Muscle of leg (tissue), 16 donors: ENCODE measurements at places on chromosomes 1 and 21. TPM values are rescaled to one million over a fixed set of nuclear protein-coding genes. Genes with fewer than 3 reads are reported as not detected.

DNA sequence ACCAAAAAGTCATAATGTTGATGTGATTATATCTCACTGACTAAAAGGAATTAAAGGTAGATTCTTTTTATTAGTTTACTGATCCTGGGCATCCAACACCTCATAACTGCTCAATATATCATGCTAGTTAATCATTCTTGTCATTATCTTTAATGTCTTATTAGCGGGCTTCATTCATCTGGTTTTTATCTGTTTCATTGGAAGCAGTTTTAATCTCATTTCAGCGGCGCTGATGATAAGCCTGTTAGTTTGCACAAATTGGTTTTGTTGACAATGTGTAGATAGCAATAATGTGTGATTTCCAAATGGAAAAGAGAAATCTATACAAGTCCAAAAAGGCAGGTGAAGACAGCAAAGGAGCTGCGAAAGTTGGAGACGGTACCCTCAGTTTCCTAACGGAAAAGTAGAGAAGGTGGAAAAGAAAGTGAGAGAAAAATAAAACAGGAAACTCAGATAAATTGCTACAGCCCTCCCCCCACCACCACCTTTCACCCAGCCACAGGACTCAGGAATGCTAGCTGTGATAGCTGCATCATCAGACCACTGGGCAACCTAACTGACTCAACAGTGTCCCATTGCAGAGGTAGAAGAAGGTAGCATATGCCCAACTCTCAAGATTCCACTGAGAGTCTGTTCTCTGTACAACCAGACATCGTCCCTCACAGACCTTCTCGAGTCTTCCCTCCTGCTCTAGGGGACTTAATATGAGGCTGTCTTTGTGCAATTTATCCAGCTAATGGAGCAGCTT is 241.7 kb upstream of the CAMK1G start:
- no peak overlapping the region for H3K4me3 ChIP-seq
- H3K36me3 ChIP-seq: no peaks in the 10 kb centered on the region
- no peak for DNase-seq
- H3K27me3 ChIP-seq: peaks cover 2% of the 10 kb centered on the region
- H3K4me1 ChIP-seq: peaks cover 5% of the 10 kb centered on the region

DNA sequence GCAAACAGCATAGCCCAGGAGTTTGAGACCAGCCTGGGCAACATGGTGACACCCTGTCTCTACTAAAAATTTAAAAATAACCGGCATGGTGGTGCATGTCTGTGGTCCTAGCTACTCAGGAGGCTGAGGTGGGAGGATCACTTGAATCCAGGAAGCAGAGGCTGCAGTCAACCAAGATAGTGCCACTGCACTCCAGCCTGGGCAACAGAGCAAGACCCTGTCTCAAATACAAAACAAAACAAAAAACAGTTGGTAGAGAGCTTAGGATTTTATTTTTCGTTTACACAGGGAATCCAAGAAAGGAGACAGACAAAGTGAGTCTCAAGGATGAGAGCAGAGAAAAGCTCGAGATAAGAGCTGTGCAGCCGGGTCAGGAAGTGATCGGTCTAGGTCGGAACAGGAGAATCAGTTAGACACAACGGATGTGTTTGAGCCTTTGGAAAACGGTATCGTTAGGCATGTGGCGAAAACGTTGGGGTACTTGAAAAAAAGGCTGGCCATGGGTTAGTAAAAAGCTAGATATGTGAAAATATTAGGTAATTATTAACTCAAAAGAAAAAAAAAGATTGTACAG is 1.7 kb upstream of the MIB2 start:
- H3K4me3 ChIP-seq: no peak overlapping the region
- peaks cover 38% of the 10 kb centered on the region for H3K4me1 ChIP-seq
- H3K27me3 ChIP-seq: no peaks in the 10 kb centered on the region
- DNase-seq: no peak

The KPRP gene
- polyA plus RNA-seq: not detected

The KCNJ15 gene
- 0.46 TPM for polyA plus RNA-seq

The UHMK1 gene
- polyA plus RNA-seq: 24.4 TPM

DNA sequence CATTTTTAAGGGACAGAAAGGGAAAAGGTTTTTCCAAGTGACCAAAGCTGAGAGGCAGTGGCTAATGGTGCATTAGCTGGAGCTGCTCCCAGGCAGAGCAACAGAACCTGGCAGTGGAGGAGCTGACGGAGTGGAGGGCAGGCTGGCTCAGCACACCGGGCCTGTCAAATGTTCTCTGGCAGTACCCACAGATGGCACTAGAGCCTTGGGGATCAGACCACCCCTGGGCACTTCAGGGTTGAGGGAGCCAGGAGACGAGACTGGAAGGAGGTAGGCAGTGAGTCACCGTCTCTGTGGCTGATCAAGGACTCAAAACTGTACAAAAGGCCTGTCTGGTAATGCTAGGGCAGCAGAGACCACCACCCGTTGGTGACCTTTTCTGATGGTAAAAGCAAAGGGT is 121.7 kb upstream of the KIAA0040 start:
- no peak overlapping the region for H3K4me3 ChIP-seq
- H3K27me3 ChIP-seq: no peaks in the 10 kb centered on the region
- DNase-seq: no peak
- no peaks in the 10 kb centered on the region for H3K36me3 ChIP-seq
- H3K27ac ChIP-seq: no peak overlapping the region
- peaks cover 15% of the 10 kb centered on the region for H3K4me1 ChIP-seq

- peaks cover 32% of the 10 kb centered on the region for H3K4me1 ChIP-seq
- peaks cover 6% of the 10 kb centered on the region for H3K27me3 ChIP-seq
- no peak overlapping the region for H3K27ac ChIP-seq
These were observed 241.8 kb downstream of the TRABD2B start for GRCh38 chr1:47755101-47755990.

GRCh38 chr1:19698181-19698580 is 33.5 kb downstream of the HTR6 start:
- H3K27me3 ChIP-seq: no peaks in the 10 kb centered on the region
- H3K4me3 ChIP-seq: no peak overlapping the region
- DNase-seq: no peak
- H3K4me1 ChIP-seq: no peaks in the 10 kb centered on the region
- H3K27ac ChIP-seq: no peak overlapping the region
